ENCODE measurements at places on chromosomes 5 and 9.
A peak's percentile ranks its signal among the peaks of the same experiment; 100 is the strongest.

GRCh38 chr5:136230176-136230575, 37.2 kb upstream of the SMIM32 start:
- no peak for DNase-seq

GRCh38 chr5:142644640-142645361, 41.1 kb downstream of the FGF1 start:
- DNase-seq, result peak; percentile 38

- no peak for DNase-seq
These were observed 598.3 kb downstream of the CCDC171 start for GRCh38 chr9:16150938-16151650.

DNA sequence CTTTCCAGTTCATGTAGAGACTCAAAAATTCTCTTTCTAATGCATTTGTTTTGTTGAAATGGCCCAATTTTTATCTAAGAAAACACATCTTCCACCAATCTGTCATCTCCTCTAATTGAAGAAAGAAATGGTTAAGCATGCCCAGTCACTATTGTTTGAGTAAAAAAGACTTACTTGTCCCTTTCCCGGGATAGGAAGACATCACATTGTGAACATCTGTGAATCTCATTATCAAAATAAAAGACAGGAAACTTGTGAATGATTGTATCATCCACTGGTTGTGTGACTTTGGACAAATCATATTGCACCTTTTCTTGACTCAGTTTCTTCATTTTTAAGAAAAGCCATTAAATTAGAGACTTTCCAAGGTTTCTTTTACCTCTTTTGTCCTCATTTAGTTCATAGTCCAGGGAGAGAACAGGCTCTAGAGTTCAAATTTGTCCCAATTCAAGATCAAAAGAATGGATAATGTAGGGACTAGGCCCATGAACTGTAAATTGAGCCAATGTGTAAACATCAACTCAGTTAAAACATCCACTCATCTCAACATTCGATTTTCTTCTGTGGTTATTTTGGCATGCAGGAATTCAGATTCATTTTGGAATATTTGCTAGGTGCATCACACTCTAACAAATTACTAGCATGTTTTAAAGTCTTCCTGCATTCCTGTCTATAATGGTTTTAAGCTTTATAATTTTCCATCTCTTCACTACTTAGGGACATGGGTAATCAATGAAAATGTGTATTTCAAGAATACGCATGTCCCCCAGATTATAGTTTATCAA, 838.0 kb upstream of the WWC1 start:
- no peak for DNase-seq

DNA sequence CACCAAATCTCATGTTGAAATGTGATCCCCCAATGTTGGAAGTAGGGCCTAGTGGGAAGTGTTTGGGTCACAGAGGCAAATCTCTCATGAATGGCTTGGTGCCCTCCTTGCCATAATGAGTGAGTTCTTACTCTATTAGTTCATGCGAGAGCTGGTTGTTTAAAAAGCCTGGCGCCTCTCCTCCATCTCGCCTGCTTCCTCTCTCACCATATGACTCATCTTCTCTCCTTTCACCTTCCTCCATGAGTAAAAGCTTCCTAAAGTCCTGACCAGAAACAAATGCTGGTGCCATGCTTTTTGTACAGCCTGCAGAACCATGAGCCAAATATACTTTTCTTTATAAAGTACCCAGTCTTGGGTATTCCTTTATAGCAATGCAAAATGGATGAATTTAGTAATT, 20.9 kb upstream of the ARHGAP26 start:
- no peak for DNase-seq

DNA sequence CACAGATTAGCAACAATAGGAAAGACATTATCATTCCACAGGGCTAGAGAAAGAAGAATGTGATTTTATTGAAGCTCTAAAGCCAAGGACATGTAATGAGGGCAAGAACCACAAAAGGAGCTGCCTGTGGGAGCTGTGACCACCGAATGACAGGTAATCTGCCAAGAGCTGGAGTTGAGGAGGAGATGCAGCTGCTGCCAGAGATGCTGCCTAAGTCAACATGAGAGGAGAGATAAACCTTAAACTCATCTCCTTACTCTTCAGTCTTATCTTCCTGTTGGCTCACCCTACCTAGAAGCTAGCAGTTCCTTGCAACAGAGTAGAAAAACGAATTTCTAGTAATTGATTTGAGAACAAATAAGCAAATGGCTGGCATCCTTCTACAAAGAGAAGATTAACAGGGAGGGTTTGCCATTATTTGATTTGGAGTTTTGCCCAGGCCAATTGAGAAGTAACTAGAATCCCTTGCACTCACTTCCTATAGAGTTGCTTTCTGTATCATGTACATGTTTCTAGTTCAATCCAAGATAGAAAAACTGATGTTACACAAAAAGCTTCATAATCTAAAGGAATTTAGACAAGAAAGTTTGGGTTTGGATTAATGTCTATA, 539.2 kb downstream of the TLE1 start:
- no peak for DNase-seq

DNA sequence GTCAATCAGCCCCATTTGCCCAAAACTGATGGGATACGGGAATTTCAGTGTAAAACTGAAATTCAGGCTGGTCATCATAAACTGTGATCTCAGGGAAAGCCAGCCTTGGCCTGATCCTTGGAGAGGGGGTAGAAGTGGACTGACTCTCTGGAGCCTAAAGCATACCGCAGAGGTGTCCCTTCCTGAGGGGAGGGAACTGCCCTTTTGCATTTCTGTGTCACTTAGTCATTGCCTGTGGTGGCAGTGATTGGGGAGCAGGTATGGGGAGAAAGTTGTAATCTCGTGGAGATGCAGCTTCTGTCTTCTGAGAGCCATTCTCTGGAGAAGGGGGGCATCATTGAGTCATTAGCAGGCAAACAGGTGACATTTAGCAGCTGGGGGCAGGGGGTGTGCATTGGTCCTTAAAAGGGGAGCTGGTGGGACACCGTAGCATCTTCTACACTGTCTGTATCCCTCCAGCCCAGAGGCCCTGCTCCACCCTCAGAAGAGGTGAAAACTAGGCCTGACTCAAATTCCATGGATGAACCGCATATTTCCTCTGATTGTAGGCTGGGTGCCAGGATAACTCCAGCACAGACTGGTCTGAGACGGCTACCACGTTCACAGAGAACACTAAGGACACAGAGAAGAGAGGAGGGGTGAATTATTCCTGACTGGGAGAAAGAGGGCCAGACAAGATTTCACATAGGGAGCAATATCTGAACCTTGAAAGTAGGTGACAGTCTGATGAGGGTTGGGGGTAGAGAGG, 143.3 kb downstream of the SEC61B start:
- DNase-seq, result no peak

GRCh38 chr5:122434205-122434970, 122.4 kb downstream of the SNCAIP start:
- no peak for DNase-seq

- DNase-seq, result no peak
These were observed 711 bp upstream of the SUB1 start for GRCh38 chr5:32584646-32585045.

DNA sequence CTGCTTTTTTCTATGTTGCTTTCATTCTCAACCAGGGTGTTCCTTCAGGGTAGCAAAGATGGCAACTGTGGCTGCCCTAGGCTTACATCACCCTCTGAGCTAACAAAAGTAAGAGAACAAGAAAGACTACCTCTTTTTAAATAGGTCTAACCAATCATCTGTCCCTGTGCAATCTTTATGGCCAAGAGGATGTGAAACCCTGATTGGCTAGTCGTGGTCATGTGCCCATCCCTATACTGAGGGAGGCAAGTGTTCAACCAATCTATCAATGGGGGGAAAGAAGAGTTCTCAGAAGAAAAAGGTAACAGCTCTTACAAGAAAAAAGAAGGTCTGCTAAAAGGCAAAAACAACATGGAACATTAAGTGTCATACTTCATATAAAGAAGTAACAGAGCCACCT, 11.7 kb upstream of the SNCAIP start:
- DNase-seq, result no peak

GRCh38 chr9:90950600-90950999, 149.0 kb downstream of the SYK start:
- DNase-seq, result no peak

DNA sequence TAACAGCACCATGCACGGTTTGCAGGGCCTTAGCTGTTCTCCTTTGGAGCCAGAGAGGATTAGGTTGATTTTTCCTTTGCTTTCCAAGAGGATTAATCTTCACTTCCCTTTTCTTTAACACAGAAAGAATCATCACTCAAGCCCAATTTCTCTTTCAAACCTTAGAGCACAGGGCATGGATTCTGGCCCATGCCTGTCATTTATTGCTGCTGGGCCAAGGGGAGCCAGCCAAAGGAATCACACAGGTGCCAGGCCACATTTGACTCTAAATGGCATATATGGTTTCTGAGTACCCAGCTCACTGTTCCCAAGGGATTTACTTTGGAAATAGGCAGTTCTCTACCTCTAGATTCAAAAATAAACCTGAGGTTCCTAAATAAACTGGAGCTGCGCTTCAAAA, 58.3 kb downstream of the FBXL7 start:
- no peak for DNase-seq

DNA sequence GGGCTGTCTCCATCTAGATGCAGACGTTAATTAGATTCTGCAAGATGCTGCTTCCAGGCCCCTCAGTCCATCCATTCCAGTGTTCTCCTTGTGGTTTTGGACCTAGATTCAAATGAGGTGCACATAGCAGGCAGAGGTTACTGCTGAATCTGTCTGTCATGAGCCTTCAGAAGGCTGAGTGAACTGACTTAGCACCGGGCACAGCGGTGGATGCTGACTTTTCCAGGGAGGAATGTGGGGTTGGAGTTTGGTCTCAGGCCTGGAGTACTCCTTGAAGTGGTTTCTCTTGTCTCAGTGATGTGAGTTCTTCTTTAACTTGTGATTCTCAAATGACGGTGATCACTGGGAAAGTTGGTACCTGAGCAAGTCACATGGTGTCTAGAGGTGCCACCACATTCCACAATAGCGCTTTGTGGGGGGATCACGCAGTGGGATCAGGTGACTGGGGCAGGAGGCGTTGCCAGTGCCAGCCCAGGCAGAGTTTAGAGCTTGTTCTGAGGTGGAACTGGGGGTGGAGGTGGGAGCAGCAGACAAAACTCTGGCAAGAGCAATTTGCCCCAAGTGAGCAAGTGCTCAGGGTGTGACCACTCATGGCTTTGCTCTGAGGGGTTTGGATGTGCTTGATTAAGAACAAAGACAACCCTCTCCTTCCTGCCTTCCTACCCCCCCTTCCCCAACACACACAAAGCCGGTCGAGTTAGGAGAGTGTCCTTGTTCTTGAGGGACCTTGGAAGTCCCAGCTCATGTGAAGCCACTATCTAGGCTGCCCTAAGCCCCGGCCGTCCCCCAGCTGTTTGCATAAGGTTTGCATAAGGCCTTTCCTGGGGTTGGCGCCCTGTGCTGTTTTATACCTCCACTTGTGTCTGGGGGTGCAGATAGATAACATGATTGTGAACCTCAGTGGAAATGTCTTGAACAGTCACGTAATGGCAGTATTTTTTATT, 25.1 kb downstream of the JADE2 start:
- no peak for DNase-seq

DNA sequence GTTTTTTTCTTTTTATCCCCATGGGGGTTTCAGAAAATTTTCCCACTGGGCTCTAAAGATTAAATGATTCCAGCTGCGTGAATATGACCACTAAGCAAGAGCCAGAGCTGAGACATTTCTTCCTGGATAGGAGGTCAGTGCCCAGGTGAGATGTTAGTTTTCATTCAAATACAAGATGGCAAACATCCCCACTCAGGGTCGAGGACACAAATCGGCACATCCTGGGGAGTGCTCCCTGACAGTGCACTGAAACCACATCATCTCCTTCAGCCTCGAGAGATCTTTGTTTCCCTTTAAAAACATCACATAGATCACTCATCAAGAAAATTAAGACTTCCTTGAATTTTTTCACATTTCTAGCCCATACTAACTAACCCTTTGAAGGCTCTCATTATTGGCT, 273.2 kb upstream of the PANK3 start:
- no peak for DNase-seq

- DNase-seq, result no peak
These were observed 11.9 kb upstream of the NXNL2 start for GRCh38 chr9:88523056-88523455.

GRCh38 chr9:120729791-120730241, 15.5 kb upstream of the MEGF9 start:
- no peak for DNase-seq

GRCh38 chr9:131791542-131792254, 51.8 kb upstream of the RAPGEF1 start:
- no peak for DNase-seq

- no peak for DNase-seq
These were observed 151.6 kb downstream of the DENND1A start for GRCh38 chr9:123778232-123778902.

GRCh38 chr9:121650217-121651007, 1.0 kb upstream of the DAB2IP start:
- peak; percentile 80 for DNase-seq

DNA sequence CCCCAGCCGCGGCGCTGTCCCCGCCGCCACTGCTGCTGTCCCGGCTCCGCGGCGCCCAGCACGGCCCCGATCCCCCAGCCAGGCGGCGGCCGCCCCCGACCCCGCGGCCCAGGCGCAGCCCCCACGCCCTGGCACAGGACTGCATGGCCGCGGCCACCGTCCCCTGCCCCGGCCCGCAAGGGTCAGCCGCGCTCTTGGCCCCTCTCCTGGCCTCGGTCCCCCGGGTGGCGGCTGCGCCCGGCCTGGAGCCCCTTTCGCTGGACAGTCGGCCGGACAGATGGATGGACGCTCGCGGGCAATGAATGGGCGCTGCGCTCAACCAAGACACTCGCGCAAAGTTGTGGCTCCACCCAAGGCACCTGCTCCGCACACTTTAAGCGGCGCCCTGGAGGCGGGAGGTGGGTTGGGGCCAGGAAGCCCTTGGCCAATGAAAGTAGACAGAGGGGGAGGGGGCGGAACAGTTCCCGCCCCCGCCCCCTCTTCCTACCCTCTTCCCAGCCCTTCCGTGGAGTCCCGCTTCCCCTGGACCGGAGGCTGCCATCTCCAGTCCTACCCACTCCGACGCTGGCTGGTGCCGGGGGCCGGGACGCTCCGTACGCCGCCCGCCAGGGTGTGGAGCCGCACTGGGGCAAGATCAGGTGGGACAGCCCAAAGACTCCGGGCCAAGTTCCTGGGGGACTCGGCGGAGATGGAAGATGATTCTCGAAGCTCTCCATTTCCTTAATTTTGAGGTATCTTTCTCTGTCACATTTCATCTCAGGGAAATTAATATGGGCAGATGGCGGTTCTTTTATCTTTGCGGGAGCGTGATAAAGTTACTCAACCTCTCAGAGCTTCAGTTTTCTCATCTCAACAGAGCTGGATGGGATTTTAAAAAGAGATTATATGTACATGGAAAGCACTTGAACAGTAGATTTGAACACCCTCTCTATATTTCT, at the start of gene GLDC:
Gene GLDC, minus strand, starts transcription at position 375 of the 938 bp plus-strand sequence. Its CDS starts 230 bp downstream, at position 145.
- DNase-seq, result peak; percentile 93

DNA sequence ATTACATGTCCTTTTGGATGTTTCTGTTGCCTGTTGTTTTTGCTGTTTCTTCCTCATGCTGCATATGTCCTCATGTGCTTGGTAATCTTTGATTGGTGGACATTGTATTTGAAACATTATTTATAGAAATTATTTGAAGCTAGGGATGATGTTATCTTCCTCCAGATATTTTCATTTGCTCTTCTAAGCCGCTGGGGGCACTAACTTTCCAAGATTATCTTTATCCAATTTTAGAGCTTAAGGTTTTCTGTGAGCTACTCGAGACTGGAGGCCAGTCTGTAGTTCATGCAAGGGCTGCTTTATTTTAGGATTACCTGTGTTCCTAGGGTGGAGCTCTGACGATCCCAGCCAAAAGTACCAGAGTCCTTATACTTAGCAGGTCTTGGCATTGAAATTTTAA, 40.9 kb downstream of the STX17 start:
- DNase-seq, result peak; percentile 44

Data from D341Med (cell line).